ENCODE measurements at places on chromosomes 16 and 17. TPM values are rescaled to one million over a fixed set of nuclear protein-coding genes. Genes with fewer than 3 reads are reported as not detected.

MYL11 gene
- total RNA-seq: not detected

GRCh38 chr16:50460538-50461399, 87.4 kb upstream of the NKD1 start:
- DNase-seq: no peak

DNA sequence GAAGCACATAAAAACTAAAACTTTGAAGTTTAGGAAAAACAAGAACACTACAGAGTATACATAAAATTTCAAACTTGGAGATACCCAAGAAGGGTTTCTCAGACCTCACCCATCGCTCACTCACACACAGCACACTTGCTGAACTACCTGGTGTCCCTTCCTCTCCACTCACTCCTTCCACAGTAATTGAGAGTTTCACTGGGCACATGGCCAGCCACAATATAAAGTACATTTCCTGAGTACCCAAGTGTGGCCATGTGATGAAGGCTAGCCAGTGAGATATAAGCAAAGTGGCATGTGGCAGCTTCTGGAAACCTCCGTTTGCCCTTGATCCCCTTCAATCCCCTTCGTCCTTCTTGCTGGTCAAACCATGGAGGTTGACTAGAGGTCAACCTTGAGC, 11.9 kb downstream of the TOX3 start:
- DNase-seq: no peak

- DNase-seq: no peak
These were observed 20.8 kb downstream of the STAT5A start for GRCh38 chr17:42309142-42309541.
